OCI-LY7 (cell line): ENCODE measurements at places on chromosomes 12 and 14. TPM values are rescaled to one million over a fixed set of nuclear protein-coding genes. Genes with fewer than 3 reads are reported as not detected.

ST8SIA1 gene
- total RNA-seq: not detected in 2 replicates

TMEM63C gene
- 4.7 and 6.6 TPM in 2 replicates for total RNA-seq

KCNA5 gene
- not detected in 2 replicates for total RNA-seq

CD163 gene
- not detected in 2 replicates for total RNA-seq

CTSG gene
- total RNA-seq: not detected in 2 replicates

ZBTB39 gene
- 10.0 and 10.7 TPM in 2 replicates for total RNA-seq

APOF gene
- total RNA-seq: 0.20 and 0.38 TPM in 2 replicates

DAO gene
- not detected in 2 replicates for total RNA-seq

RERG gene
- not detected in 2 replicates for total RNA-seq

AKAP5 gene
- total RNA-seq: 0.57 TPM in 2 replicates

GRIN2B gene
- total RNA-seq: not detected in 2 replicates

CNTN1 gene
- not detected in 2 replicates for total RNA-seq

CLMN gene
- 12.0 and 13.0 TPM in 2 replicates for total RNA-seq

CLEC7A gene
- total RNA-seq: not detected in 2 replicates

LRP1-AS gene
- not detected in 2 replicates for total RNA-seq

KRT83 gene
- total RNA-seq: not detected in 2 replicates

CLEC14A gene
- total RNA-seq: not detected in 2 replicates

ZDHHC22 gene
- total RNA-seq: not detected in 2 replicates

MAP4K5 gene
- 36.7 and 37.6 TPM in 2 replicates for total RNA-seq

CACNA1C gene
- 1.3 and 1.4 TPM in 2 replicates for total RNA-seq

IFNG-AS1 gene
- 36.8 and 37.8 TPM in 2 replicates for total RNA-seq

HOXC13 gene
- total RNA-seq: not detected in 2 replicates

LMO3 gene
- total RNA-seq: 10.6 and 14.5 TPM in 2 replicates

OR6C2 gene
- total RNA-seq: not detected in 2 replicates

NEMF gene
- total RNA-seq: 67.5 and 79.4 TPM in 2 replicates

SIX4 gene
- 2.4 TPM in 2 replicates for total RNA-seq

TGM1 gene
- total RNA-seq: 5.4 and 7.0 TPM in 2 replicates

ERBB3 gene
- 0.83 TPM in 1 of 2 replicates, not detected in the other for total RNA-seq
